ENCODE measurements at places on chromosomes 11 and 22.

DNA sequence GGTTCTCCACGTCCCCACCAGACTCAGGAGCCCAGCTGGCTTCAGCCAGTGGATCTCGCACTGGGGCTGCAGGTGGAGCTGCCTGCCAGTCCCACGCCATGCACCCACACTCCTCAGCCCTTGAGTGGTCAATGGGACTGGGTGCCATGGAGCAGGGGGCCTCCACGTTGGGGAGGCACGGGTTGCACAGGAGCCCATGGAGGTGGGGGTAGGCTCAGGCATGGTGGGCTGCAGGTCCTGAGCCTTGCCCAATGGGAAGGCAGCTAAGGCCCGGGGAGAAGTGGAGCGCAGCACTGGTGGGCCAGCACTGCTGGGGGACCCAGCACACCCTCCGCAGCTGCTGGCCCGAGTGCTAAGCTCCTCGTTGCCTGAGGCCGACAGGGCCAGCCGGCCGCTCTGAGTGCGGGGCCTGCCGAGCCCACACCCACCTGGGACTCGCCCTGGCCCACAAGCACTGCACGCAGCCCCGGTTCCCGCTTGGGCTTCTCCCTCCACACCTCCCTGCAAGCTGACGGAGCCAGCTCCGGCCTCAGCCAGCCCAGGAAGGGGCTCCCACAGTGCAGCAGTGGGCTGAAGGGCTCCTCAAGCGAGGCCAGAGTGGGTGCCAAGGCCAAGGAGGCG is 258.5 kb upstream of the PDGFD start:
- DNase-seq: no peak

DNA sequence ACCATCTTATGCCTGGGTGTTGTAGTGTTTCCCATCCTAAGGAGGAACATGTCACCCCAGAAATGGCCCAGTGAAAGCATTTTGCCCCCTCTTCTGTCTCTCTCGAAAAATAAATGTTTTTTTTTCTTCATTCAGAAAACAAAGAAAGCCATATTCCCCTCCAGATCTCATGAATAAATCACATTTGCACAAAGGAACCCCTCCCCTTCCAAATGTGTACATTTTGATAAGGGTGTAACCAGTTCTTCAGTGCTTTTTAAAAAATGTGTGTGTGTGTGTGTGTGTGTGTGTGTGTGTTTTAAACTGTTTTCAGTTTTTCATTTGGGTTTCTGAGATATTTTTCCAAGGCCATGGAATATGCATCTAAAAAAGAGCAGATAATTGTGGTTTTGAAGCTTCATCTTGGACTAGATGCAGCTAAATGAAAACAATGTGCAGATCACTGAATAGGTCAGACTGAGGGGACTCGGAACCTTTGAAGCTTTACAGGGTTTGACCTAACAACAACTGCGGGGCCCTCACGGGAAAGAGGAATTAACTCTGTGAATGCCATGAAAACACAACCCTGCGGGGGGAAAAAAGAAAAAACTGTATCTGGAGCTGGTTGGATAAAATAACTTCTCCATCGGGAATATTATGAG is 76.4 kb downstream of the YAP1 start:
- no peak for DNase-seq

GRCh38 chr11:33147559-33147958 is 13.7 kb downstream of the CSTF3 start:
- no peak for DNase-seq

DNA sequence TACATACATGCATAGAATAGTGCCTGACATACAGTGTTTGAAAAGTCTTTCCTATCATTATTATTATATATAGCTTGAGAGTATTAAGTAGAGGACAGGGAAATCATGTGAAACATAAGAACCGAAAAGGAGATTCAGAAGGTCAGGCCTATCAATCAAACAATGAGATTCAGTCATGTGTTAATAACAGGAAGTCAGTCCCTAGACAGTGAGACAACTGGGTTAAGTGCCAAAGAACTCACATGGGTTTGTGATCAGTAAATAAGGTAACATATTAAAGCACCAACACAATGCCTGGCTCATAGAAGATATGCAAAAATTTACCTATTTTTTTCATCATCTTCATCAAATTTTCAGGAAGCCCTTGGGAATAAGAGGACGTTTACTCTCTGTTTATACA is 174.3 kb upstream of the FAT3 start:
- no peak for DNase-seq

GRCh38 chr11:129652835-129653234 is 162.8 kb upstream of the TMEM45B start:
- no peak for DNase-seq

- DNase-seq: no peak
Measured at GRCh38 chr11:86753459-86753858, 46.9 kb upstream of the PRSS23 start.

- no peak for DNase-seq
Measured at GRCh38 chr22:29509298-29509697, 29.3 kb downstream of the NEFH start.

DNA sequence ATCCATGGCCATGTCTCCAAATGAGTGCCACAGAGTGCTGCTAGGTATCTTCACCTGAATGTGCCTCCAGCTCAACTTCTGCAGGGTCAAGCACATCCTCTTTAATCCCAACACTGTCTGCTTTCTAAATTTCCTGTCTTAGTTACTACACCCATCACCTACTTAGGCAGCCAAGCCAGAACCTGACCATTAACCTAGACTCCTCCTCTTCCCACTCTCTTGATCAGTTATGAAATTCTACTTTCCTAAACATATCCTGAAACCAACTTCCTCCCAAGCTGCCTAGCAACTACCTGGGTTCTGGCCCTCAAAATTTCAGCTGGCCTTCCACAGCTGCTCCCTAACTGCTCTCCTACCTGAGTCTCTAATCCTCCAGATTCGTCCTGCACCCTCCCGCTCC is 22.7 kb downstream of the CADM1 start:
- DNase-seq: no peak

DNA sequence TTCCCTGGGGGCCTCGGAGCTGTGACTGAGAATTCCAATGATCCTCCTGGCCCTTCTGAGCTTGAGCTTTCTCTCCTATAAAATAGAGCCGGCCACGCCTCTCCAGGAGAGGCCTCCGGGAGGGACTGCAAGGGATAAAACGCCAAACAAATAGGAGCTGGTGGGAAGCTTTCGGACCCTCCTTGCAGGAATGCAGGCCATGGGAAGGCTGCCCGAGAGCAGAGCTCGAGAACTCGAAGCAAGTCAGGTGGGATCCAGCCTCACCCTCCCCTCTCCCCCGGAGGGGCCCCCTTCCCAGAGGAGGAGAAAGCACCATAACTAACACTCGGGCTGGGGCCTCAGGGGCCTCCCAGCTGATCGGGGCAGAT is 34.6 kb downstream of the FLRT1 start:
- DNase-seq: no peak

GRCh38 chr22:30861131-30861530 is 107.4 kb downstream of the MORC2 start:
- no peak for DNase-seq

Measured in AG04449 (cell line).